Tracheal epithelial cell (primary cell): ENCODE measurements at places on chromosomes 5 and 9. TPM values are rescaled to one million over a fixed set of nuclear protein-coding genes. Genes with fewer than 3 reads are reported as not detected.

Gene UBQLN1
- 119 and 129 TPM in 2 replicates for total RNA-seq

Gene KIF24
- total RNA-seq, result 0.43 and 0.48 TPM in 2 replicates

Gene PTGES2
- total RNA-seq, result 65.2 and 112 TPM in 2 replicates

Gene GABRA6
- not detected in 2 replicates for total RNA-seq

Gene DOCK2
- total RNA-seq, result 11.1 TPM in 1 of 2 replicates, not detected in the other
